ENCODE measurements at places on chromosomes 12 and 14. TPM values are rescaled to one million over a fixed set of nuclear protein-coding genes. Genes with fewer than 3 reads are reported as not detected.

GRCh38 chr14:39773387-39774126 is 341.3 kb upstream of the FBXO33 start:
- no peaks in the 10 kb centered on the region for H3K27me3 ChIP-seq
- no peaks in the 10 kb centered on the region for H3K36me3 ChIP-seq

Gene CALCOCO1
- total RNA-seq, result 23.8 TPM

Gene POTEM
- not detected for total RNA-seq

DNA sequence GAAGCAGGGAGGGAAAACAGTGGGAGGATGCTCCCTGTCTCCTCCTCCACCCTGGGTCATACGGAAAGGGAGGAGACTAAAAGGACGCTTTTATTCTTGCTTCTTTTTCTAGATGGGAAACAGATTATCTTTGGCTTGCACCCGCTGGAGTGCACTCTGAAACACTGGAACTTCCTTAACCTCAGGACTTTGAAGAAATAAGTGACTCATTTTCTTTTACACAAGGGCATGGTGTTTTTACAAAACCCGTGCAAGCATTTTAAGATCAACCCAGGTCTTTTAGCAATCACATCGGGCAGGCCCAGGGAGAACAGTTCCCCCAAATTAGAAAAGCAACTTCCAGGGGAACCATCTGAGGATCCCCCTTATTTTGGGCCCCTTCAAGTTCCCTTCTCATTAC is 80.9 kb upstream of the TSPAN11 start:
- no peaks in the 10 kb centered on the region for H3K36me3 ChIP-seq
- DNase-seq, result no peak
- no peak overlapping the region for H3K27ac ChIP-seq
- H3K4me3 ChIP-seq, result no peak overlapping the region
- H3K27me3 ChIP-seq, result no peaks in the 10 kb centered on the region
- no peaks in the 10 kb centered on the region for H3K4me1 ChIP-seq

DNA sequence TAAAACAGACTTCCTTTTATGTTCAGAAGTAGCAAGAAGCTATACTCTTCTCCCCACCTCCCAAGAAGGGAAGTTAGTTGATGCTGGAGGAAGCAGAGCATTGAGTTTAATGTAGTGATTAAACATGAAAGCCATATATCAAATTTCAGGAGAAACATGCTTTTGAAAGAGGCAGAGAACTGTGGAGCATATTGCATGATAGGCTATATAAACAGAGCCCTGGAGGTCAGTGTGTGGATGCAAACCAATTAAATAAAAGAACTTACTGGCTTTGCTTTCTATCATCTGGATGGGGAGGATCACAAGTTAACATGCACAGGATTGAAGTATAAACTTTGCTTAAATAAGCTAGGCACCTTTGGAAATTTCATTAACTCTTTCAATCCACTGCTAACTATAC is 94.1 kb downstream of the MSRB3 start:
- no peak overlapping the region for H3K4me3 ChIP-seq
- DNase-seq, result no peak
- H3K27me3 ChIP-seq, result no peaks in the 10 kb centered on the region
- H3K4me1 ChIP-seq, result no peaks in the 10 kb centered on the region

DNA sequence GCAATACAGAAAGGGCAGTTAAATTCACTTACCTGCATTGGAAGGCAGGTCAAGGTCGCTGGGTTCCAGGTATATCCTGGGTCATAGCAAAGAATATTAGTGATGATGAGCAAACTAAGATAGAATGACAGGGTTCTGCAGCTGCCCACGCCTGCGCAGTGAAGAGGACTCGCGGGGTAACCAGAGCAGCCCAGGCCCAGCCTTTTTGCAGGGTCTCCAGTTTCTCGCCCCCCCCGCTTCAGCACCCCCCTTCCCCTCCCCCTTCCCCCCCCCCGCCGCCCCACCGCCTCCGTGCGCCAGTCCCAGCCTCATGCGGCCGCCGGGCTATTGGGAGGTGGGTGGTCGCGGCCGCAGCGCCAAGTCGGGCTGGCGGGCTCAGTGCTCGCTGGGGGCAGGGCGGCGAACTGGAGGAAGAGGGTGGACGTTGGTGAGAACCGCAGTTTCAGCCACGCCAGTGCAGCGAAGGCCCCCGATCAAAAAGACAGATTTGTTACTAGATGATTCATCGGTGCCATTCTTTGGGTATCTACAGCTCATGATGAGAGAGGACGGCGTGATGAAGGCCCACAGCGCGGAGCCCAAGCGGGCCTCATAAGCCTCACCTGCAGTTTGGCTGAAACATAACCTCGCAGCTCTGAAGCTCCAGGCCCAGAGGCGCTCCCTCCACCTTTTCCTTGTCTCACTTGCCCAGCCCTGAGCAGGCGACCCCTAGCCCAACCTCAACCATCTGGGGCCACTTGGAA is 20.2 kb downstream of the SLC2A3 start:
- no peak for DNase-seq
- H3K27me3 ChIP-seq, result no peaks in the 10 kb centered on the region
- H3K27ac ChIP-seq, result no peak overlapping the region
- H3K4me3 ChIP-seq, result no peak overlapping the region
- peaks cover 34% of the 10 kb centered on the region for H3K36me3 ChIP-seq

GRCh38 chr14:87252103-87252502 is 740.9 kb downstream of the GALC start:
- no peak overlapping the region for H3K4me3 ChIP-seq
- no peak overlapping the region for H3K27ac ChIP-seq
- H3K4me1 ChIP-seq, result no peaks in the 10 kb centered on the region
- H3K36me3 ChIP-seq, result no peaks in the 10 kb centered on the region
- no peaks in the 10 kb centered on the region for H3K27me3 ChIP-seq
- no peak for DNase-seq

- no peak overlapping the region for H3K4me3 ChIP-seq
- peaks cover 3% of the 10 kb centered on the region for H3K4me1 ChIP-seq
- no peak overlapping the region for H3K27ac ChIP-seq
- DNase-seq, result no peak
These were observed 57.6 kb downstream of the EMP1 start for GRCh38 chr12:13253966-13254760.

GRCh38 chr12:82971584-82971983 is 284.9 kb downstream of the TMTC2 start:
- no peak overlapping the region for H3K4me3 ChIP-seq
- no peak for DNase-seq
- no peaks in the 10 kb centered on the region for H3K4me1 ChIP-seq
- no peak overlapping the region for H3K27ac ChIP-seq
- H3K27me3 ChIP-seq, result no peaks in the 10 kb centered on the region

DNA sequence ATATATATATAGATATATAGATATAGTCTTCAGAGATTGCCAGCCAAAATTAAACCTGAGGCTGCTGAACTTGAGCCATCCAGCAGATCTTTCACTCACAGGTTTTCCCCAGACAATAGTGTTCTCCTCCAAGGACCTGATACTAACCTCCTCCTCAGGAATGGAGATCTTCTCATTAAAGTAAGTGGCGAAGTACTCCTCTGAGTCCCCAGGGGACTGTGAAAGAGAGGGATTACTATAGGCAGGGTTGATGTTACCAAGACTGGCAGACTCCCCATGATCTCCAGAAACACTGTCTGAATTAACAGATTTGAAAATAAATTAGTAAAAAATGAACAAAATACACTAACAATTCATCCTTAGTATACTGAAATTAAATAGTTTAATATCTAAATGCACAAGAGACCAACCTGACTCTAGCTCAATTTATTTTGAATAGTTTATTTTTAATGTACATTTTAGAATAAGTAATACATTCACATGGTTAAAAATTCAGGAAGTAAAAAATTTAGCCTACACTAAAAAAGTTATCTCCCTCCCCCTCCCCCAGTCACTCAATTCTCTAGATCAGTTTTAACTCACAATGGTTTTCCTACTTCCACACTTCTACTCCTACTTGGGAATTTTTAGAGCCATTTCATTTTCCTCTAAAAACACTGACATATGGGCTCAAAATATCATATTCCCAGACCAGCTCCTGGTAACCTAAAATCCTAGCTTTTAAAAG is 17.7 kb downstream of the SLC11A2 start:
- peaks cover 19% of the 10 kb centered on the region for H3K4me1 ChIP-seq
- H3K27ac ChIP-seq, result peak overlapping the region; percentile 75
- peak overlapping the region; percentile 52 for H3K4me3 ChIP-seq
- H3K36me3 ChIP-seq, result peaks cover 30% of the 10 kb centered on the region
- DNase-seq, result no peak

DNA sequence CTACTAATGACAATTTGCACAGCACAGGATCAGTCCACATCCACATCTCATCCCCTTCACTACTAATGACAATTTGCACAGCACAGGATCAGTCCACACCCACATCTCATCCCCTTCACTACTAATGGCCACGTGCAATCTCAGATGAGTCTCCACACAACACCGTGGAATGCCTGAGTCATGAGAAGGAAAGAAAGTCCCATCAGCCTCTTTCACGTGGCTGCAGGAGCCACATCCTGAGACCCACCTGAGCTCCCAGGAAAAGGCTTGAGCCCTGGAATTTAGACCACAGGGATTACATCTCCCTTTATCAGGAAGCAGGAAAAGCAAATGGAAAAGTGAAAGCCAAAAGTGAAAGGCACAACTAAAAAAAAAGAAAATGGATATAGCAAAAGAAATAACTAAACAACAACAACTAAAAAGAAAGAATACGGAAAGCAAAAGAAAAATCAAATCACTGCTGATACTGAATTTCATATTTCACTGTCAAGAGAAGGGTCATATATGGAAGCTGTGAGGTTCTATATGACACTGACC is 1300.5 kb downstream of the TMEM121 start:
- DNase-seq, result no peak
- no peaks in the 10 kb centered on the region for H3K4me1 ChIP-seq
- H3K27ac ChIP-seq, result no peak overlapping the region
- peaks cover 35% of the 10 kb centered on the region for H3K27me3 ChIP-seq

- no peak for DNase-seq
- no peaks in the 10 kb centered on the region for H3K4me1 ChIP-seq
- H3K27ac ChIP-seq, result no peak overlapping the region
- peaks cover 35% of the 10 kb centered on the region for H3K27me3 ChIP-seq
- no peaks in the 10 kb centered on the region for H3K36me3 ChIP-seq
These were observed 637 bp downstream of the ACVRL1 start for GRCh38 chr12:51907856-51908425.

Gene GPR84
- total RNA-seq, result 0.57 TPM

GRCh38 chr14:102213984-102214658 is 74.4 kb downstream of the WDR20 start:
- H3K4me3 ChIP-seq, result no peak overlapping the region
- no peaks in the 10 kb centered on the region for H3K4me1 ChIP-seq
- no peak overlapping the region for H3K27ac ChIP-seq
- no peak for DNase-seq

- no peak for DNase-seq
- H3K27ac ChIP-seq, result no peak overlapping the region
- no peaks in the 10 kb centered on the region for H3K36me3 ChIP-seq
- peaks cover 7% of the 10 kb centered on the region for H3K27me3 ChIP-seq
- no peak overlapping the region for H3K4me3 ChIP-seq
These were observed 271.8 kb downstream of the PCNX1 start for GRCh38 chr14:71179066-71179465.

Gene SYNJ2BP
- 9.6 TPM for total RNA-seq

Gene PITPNM2
- 18.3 TPM for total RNA-seq

DNA sequence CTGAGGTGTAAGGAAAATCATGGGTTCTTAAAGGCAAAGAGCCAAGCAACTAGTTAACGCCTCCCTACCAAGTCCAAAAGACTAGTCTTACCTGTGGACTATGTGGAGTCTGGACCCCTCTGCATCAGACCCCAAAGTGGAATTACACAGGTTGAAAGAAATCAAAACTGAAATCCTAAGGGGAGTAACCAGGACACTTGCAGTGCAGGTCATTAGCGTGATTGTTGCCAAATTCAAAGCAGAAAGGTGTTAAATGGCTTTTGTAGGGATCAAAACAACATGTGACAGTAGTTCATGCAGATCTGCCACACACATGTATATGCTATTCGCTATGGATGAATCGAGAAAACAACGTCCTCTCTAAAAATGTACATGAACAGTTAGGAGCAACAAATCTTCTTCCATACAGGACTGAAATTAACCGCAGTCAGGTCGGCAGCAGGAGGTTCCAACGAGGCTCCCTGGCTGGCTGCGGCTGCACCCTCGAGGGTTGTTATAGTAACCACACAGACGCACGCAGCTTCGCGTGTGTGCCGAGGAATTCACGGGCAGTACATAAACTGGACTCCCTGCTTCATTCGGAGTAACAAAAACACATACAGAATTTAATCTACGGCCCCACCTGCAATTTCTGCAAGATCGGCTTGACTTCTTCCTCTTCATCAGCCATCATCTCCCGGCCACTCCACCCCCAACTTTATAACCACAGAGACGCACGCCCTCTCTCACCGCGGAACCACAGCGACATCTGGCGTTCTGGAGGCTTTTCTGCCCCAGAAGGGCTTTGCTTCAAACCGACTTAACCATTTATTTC is at the start of gene TTC5:
TTC5 (minus strand) TSS at position 687 of the 814 bp plus-strand sequence; CDS start at position 673, 14 bp downstream.
- peak within 1 kb of the TSS; percentile 81 for H3K4me3 ChIP-seq
- peaks cover 11% of the 10 kb centered on the region for H3K36me3 ChIP-seq
- DNase-seq, result peak; percentile 93
- H3K27me3 ChIP-seq, result no peaks in the 10 kb centered on the region
- H3K27ac ChIP-seq, result peak within 1 kb of the TSS; percentile 67
- peaks cover 24% of the 10 kb centered on the region for H3K4me1 ChIP-seq

GRCh38 chr12:105581420-105581819 is 250.9 kb downstream of the C12orf75 start:
- H3K4me3 ChIP-seq, result no peak overlapping the region
- H3K27ac ChIP-seq, result no peak overlapping the region
- H3K36me3 ChIP-seq, result no peaks in the 10 kb centered on the region
- H3K4me1 ChIP-seq, result no peaks in the 10 kb centered on the region
- H3K27me3 ChIP-seq, result peaks cover 4% of the 10 kb centered on the region

- H3K36me3 ChIP-seq, result no peaks in the 10 kb centered on the region
- no peak for DNase-seq
- H3K4me3 ChIP-seq, result no peak overlapping the region
- no peaks in the 10 kb centered on the region for H3K4me1 ChIP-seq
- no peak overlapping the region for H3K27ac ChIP-seq
- H3K27me3 ChIP-seq, result no peaks in the 10 kb centered on the region
These were observed 84.1 kb upstream of the OVCH1 start for GRCh38 chr12:29581631-29582030.

GRCh38 chr12:28023156-28023887 is 50.8 kb upstream of the PTHLH start:
- H3K4me1 ChIP-seq, result no peaks in the 10 kb centered on the region
- no peak overlapping the region for H3K4me3 ChIP-seq
- peaks cover 3% of the 10 kb centered on the region for H3K27me3 ChIP-seq
- H3K36me3 ChIP-seq, result no peaks in the 10 kb centered on the region

Gene CD27
- total RNA-seq, result 112 TPM

Gene KLRB1
- 6.3 TPM for total RNA-seq

GRCh38 chr12:117827660-117828059 is 141.1 kb downstream of the KSR2 start:
- no peak overlapping the region for H3K27ac ChIP-seq
- H3K27me3 ChIP-seq, result no peaks in the 10 kb centered on the region
- H3K36me3 ChIP-seq, result no peaks in the 10 kb centered on the region
- H3K4me3 ChIP-seq, result no peak overlapping the region
- H3K4me1 ChIP-seq, result no peaks in the 10 kb centered on the region
- no peak for DNase-seq

DNA sequence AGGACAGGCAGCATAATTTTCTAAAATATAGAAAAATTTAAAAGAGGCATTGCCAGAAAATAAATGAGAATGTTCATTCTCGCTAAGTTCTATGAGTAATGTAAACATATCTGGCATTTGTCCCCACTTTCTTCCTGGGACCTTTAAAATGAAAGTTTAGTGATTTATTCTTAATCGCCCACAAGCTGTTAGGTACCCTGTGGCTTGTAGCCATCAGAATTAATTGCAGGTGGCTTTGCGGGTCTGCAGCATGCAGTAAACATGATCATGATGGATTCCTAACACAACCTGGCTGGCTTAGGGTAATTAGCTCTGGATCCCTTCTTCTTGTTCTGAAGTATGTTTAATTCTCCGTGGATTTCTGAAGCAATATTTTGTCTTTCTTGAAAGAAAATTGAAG is 103.5 kb upstream of the FRMD6 start:
- H3K4me3 ChIP-seq, result no peak overlapping the region
- no peak for DNase-seq

Gene PTPRR
- not detected for total RNA-seq

All from activated CD8-positive, alpha-beta T cell treated with anti-CD3 and anti-CD28 coated beads, Interleukin-2, amount 10 ng/mL, durations not matched to agents 7 days and 5 days (primary cell).